Amniotic epithelial cell (primary cell): ENCODE measurements at places on chromosomes 3 and 15.

DNA sequence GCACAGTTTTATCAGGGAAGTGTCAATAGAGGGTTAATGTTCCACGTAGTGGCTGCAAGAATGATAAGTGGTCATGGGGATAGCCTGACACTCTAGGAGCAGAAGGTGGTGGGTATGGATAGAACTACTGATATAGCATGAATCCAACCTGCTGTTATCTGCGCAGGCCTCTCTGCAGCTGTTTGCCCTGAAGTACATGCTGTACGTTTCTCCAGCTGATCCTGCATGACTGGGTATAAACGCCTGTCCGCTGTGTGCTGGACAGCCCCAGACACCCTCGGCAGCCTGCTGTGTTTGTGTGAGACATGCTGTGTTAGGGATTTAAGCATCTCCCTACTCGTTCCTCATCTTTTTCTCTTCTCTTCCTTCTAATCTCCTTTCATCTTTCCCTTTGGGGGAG is 87.1 kb downstream of the LPP start:
- DNase-seq: peak; percentile 85

DNA sequence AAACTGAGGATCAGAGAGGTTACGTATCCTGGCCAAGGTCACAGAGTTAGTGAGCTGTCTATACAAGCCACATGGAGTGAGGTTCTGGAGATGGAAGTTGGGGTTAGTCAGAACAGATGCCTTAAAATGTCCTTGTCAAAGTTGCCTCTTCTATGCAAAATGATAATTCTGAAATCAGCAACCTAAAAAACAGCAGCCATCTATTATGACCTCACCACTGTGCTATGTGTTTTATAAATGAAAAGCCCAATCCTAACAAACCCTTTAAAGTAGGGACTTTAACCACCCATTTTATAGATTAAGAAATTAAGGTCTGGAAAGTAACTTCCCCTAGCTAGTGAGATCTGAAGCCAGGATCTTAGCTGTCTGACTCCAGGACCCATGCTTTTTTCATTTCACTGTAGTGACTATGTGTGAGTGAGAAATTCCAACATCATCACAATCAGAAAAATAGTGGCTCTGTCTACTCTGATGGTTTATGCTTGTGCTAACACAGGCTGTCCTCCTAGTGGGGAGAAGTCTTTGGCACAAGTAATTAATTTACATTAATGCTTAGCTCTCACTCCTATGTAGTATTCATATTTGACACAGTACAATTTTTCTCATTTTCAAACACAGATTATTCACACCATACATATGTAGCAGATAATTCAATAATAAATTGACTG is 143.6 kb downstream of the ANO10 start:
- DNase-seq: no peak

DNA sequence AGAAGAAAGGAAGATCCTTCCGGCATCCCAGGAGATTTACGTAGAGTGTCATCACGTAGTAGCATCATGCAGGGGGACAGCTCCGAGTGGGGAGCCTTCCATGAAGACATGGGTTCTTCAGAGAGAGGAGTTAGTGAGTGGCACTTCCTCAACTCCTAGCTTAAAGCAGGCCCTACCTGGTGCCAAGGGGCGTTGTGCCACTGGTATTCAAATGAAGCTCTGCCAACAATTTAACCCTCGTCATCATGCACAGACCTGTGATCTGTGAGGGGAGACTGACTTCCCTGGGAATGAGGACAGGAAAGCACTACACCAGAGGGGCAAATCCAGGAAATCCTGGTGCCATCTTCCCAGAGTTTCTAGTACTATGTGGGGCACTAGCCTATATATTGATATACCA is 59.0 kb downstream of the TMEM266 start:
- DNase-seq: no peak

- no peak for DNase-seq
These were observed 8.4 kb downstream of the GATA2 start for GRCh38 chr3:128484404-128485281.

GRCh38 chr3:46276497-46277099 is 34.3 kb downstream of the CCR3 start:
- DNase-seq: peak; percentile 20

DNA sequence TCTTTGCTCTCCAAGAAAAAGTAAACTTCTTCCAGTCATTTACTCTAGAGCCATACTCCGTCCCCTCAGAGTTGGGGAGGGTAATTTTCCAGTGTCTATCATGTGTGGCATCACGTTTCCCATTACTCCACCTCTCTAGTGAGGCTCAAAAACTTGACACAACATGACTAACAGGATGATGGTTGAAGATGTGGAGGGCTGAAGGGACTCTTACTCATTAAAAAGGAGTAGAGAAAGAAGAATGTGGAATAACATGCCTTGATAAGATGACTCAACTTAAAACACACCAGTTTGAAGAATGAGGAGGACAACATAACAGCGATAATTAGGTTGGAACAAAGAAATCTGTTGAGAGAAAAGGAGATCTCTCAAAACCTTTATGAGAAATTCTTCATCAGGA is 894.3 kb downstream of the OTOL1 start:
- DNase-seq: peak; percentile 90

GRCh38 chr15:88649286-88649733 is 10.5 kb downstream of the ISG20 start:
- DNase-seq: peak; percentile 65

GRCh38 chr15:76517910-76518309 is 181.3 kb downstream of the ISL2 start:
- no peak for DNase-seq

DNA sequence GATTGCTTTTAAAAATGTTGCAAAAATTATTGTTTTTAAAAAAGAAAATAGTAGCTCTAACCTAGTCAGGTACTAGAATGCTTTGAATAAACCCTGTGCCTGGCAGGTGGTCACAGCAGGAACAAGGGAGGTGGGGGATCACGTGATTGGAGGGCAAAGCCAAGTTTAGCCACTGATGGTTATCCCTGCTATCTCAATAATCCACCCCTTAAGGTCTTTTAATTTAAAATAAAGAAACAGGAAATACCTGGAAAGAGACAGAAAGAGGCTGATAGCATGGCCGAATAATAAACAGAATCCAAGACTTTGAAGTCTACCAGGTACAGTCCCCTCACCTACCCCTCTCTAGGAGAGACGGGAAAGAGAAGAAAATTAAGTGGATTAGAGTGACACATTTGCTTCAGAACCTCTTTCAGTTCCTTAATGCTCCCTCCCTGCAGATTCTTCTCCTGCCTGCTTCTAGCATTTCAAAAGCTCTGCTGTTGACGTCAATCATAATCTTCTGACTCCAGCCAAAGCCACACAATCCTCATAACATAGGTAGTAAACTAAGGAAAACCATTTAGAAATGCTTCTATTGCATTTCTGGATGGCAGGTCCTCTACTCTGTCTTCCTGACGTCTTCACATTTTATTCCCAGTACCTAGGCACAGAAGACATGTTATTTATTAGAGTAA is 303.4 kb upstream of the MME start:
- DNase-seq: peak; percentile 75

- DNase-seq: no peak
These were observed 116.9 kb downstream of the CADM2 start for GRCh38 chr3:85075663-85076062.

GRCh38 chr15:36831125-36831903 is 251.9 kb downstream of the CDIN1 start:
- peak; percentile 4 for DNase-seq

- no peak for DNase-seq
These were observed 314.3 kb downstream of the CHST2 start for GRCh38 chr3:143433787-143434378.

GRCh38 chr3:70488131-70488530 is 175.7 kb upstream of the MDFIC2 start:
- DNase-seq: no peak

GRCh38 chr3:17133632-17134545 is 249.1 kb downstream of the PLCL2 start:
- no peak for DNase-seq

- DNase-seq: peak; percentile 49
These were observed 28.8 kb downstream of the TMED3 start for GRCh38 chr15:79339588-79340314.

DNA sequence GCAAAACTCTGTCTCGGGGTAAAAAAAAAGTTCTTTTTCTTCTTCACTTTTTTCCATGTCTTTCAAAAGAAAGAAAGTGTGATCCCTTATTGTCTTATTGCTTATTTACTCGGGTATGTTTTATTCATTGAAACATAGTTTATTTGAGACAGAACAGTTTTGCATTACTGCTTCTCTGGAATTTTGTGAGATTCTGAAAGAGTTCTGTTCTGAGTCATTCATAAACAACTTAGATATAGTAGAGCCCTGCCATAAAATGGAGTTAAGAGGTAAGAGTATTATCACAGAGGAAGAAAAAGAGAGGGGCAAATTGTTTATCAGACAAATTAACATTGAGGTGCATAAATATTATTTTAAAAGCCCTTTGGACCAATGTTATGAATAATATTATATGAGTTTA is 522.2 kb downstream of the ROBO2 start:
- no peak for DNase-seq

- DNase-seq: no peak
These were observed 34.9 kb upstream of the CLK3 start for GRCh38 chr15:74580538-74581350.

GRCh38 chr15:78949461-78949860 is 4.6 kb upstream of the CTSH start:
- no peak for DNase-seq

GRCh38 chr3:21274079-21274571 is 476.9 kb downstream of the ZNF385D start:
- DNase-seq: peak; percentile 6

- no peak for DNase-seq
These were observed 239.4 kb upstream of the LRRN1 start for GRCh38 chr3:3559786-3560185.
